ENCODE measurements at places on chromosomes 2 and 18.

DNA sequence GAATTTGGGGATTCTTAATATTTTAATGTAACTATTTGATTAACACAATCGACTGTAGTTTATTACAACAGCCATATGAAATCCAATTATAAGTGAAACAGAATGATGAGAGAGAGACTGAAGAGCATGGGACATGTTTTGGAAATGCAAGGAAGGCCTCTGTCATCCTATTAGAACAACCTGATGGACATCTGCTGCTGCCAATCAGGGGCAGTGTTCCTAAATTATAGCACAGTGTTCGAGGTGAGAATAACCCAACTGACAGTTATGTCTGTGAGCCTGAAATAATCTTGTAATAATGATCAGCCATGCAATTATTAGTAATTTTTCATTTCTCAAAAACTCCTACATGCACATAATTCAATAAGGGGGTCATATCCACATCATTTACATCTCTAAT is 73.6 kb downstream of the CCDC141 start:
- no peak for DNase-seq

GRCh38 chr2:223989856-223990232 is 32.6 kb downstream of the MRPL44 start:
- DNase-seq, result no peak

- no peak for DNase-seq
These were observed 124.8 kb upstream of the SLC39A10 start for GRCh38 chr2:195532255-195532627.

DNA sequence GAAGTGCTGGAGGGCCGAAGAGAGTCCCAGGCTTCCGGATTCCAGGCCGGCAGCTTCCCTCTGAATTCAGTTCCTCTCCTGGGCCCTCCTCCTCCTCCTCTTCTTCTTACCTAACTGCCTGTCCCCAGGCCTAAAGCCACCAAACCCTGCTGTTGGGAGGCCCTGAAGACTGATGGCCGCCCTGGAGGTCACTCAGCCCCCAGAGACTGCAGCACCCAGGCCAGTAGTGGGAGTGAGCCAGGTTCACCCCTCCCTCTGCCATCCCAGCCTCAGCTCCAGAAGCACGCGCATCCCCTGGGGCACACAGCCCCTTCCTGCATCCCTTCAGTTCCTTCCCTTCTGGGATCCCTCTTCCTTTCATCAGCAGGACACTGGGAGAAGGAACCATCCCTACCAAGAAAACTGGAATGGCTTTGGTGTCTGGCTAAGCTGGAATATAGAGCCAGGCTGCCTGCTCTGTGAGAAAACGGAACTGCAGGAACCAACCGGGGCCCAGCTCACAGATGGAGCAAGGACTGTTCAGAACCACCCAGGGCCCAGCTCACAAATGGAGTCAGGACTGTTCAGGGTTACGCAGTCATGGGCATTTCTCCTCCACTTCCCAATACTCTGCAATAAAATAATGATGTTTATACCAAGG is 127.4 kb downstream of the NDUFA10 start:
- DNase-seq, result no peak

DNA sequence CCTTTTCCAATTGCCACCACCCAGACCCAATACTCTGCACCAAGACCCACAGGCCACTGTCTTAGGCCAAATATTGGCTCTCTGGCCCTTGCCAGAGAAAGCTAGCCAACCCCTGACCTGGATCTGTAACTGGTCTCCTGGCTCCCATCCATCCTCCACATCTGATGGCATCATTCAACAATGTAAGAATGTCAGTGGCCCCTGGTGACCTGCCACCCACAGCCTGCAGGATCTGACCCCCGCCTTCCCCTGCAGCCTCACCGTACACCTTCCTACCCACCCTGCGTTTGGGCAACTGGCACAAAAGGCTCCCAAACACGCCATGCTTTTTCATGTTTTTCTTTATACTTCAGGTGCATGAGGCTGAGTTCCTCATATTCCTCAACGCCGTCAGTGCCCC is 60.0 kb upstream of the ASAP2 start:
- DNase-seq, result no peak

DNA sequence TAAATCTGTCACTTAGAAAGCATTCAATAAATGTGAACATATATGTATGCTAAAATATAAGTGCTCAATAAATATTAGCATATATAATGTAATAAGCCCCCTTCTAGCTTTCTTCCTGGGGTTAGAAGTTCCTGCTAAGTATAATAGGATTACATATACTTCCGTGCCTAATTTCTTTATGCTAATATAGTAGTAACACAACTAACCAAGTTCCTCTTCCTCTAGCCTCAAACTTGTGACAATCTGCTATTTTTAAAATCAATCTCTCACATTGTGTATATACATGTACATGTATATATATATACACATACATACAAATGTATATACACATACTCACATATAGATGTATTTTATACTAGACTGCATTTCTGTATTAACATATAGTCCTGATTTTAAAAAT is 32.2 kb downstream of the TLK1 start:
- no peak for DNase-seq

GRCh38 chr2:224925810-224926100 is 116.5 kb downstream of the DOCK10 start:
- no peak for DNase-seq

GRCh38 chr2:231666171-231667095 is 41.9 kb upstream of the PTMA start:
- DNase-seq, result no peak

GRCh38 chr2:98459496-98460175 is 15.0 kb downstream of the INPP4A start:
- no peak for DNase-seq

- DNase-seq, result no peak
These were observed 1.8 kb downstream of the ONECUT2 start for GRCh38 chr18:57436965-57437333.

- DNase-seq, result no peak
These were observed 910.4 kb upstream of the GYPC start for GRCh38 chr2:125745514-125745913.

- no peak for DNase-seq
These were observed 143.9 kb upstream of the KLHL29 start for GRCh38 chr2:23241121-23241520.

DNA sequence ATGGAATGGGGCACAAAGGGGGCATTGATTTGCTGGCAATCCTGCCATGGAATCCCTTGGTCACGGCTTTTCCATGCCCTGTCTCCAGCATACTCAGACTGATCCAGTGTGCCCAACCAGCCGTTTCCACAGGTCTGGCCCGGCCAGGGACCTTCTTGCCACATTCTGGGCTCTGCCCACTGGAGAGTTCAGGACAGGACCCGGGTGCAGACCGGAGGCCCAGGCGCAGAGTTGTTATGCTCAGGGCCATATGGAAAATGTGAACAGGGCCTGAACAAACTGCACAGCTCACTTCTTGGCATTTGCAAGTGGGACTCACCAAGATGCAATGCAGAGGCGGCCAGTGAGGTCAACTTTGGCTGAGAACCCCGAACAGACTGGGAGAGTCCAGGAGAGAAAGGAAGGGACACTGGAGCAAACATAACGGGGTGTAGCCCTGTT is 15.6 kb upstream of the ASAP2 start:
- DNase-seq, result no peak

GRCh38 chr2:165839610-165840009 is 45.6 kb upstream of the GALNT3 start:
- DNase-seq, result no peak

DNA sequence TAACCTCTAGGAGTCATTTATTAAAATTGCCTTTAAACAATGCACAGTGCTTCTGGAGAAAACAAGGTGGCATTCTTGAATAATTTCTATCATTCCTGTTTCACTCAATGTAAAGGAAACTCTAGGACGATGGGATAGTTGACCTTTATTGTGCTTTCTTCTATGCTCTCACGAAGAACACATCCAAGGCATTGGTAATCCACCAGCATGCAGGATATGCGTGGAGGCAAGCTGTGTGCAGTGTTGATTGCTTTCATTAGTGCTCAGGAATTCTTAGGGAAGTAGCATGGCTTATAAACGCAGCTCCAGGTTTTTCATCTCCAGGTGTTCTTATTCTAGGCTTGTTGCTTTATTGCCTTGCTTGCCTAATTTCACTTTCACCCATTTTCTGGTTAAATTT is 58.4 kb upstream of the CAVIN2 start:
- no peak for DNase-seq

DNA sequence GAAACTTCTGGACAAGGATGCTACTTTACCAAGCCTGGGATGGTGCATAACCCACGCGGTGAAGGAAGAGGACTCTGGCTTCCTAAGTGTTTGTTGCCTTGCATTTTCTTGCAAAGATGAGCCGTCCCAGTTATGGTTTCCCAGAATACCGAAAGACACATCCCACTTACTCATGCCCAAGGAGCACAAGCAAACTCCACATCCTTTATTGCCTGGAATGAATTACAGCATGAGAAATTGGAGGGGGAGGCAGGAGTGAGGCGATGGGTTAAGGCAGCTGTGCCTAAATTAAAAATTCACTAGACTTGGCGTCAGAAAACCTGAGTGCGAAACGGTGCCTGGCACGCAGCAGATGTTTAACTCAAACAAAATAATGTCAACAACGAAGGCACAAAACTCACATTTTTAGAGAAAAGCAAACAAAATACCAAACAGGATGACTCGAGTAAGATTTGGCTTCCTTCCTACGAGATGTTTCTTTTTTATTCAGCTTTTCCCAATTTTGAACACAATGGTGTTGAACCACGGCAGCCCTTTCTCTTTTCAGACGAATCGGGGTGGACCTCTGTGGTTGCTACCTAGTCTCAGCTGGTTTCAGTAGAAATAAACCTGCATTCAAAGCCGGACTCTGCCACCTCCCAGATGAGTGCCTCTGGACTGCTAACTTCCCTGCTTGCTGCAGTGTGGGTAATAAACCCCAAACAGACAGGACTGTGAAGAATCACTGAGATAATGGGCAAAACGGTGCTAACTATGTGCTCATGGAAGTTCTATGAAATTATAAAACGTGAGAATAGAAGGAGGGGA is 100.3 kb upstream of the NCK2 start:
- DNase-seq, result no peak

GRCh38 chr2:62768615-62769014 is 63.1 kb downstream of the EHBP1 start:
- DNase-seq, result no peak

- no peak for DNase-seq
These were observed 57.4 kb downstream of the FAM168B start for GRCh38 chr2:131035826-131036231.

DNA sequence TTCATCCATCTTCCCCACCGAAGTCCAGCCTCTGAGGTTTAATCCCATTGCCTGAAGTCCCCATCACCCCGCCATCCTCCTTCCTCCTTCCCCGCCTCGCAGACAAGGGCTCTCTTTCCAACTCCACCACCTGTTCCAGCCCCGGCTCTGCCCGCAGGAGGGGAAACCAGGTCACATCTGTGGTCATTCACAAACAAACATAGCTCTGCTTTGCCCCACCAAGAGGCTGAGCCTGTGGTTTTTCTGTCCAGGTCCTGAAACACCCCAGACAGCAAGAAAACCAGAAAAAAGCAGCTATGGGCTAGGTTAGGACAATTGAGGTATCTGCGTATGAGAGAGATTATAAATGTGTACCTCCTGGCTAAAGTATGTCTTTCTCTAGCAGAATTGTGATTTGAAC is 144.7 kb downstream of the GLI2 start:
- no peak for DNase-seq

DNA sequence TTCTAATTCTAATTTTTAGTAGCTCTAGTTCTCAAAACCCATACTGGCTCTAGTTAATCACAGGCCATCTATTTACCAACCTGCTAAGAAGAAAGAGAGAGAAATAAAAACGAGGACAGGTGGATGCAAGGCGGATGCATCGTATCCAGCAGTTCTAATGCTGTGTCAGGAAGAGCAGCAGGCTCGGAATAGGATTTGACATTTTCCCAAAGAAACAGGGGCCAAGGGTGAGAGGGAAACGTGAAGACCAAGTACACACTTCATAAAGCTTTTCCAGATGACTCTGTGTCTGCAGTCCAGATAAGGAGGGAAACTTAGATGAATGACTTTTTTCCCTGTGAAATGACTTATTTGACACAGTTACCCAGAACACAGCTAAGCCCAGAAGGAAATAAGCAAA is 117.5 kb downstream of the ESCO1 start:
- DNase-seq, result no peak

DNA sequence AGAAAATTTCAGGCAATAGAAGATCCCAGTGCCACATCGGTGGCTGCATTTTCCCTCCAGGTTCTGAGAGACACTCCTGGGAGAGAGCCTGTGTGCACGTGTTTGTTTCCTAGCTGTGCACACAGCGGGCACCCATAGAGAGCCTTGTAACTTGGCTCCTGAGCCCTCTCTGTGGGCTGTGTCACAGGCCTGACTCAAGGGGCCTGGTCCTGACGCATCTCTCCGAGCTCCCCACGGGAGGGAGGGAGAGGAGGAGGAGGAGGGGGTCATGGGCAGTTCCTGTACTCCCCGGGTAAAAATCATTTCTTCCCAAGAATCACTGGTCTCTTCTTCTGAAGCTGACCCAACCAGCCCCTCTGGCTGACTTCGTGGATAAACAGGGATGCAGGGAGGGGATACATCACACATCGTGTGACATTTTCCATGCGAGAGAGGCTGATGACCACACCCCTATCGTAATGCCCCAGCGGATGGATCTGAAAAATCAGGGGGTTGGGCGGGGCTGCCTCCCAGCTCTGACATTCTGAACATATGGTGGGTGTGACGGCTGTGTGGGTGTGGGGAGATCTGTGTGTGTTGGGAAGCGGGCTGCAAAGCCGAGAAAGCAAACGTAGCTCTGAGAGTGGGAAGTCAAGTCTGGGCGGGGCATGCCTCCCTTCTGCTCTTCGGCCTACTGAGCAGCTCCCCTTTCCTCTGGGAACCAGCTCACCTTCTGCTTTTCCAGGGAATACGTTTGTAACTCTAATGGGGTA is 308.3 kb upstream of the HS6ST1 start:
- DNase-seq, result no peak

DNA sequence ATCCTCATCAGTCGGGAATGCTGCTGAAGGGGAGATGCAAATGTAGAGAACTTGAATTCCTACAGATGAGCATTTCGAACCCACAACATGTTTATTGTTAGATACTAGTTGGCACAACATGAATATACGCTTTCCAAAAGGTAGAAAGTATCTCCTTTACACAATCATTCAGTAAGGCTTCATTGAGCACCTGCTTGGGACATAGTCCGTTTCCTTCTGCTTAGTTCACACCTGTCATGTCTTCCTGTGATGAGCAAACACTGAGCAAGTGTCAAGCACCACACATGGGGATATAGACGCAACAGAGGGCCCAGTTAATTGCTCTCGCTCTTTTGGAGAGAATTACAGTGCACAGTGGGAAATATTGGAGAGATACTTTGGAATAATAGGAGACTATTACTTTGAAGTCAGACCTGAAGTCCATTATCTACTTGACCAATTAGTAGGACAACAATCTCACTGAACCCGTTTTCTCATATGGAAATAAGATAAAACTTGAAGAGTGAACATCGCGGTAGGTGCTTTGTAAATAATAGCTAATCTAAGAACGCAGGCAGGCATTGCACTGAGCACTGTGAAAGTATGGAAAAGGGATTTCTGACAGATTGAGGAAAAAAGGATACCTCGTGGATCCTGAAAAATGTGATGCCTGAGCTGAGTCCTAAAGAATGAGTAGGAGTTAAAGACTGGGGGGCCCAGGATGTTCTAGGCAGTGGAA is 1.2 kb downstream of the CPSF3 start:
- DNase-seq, result no peak
